ENCODE measurements at places on chromosomes 7 and 10. TPM values are rescaled to one million over a fixed set of nuclear protein-coding genes. Genes with fewer than 3 reads are reported as not detected.

HECW1 gene
- 12.5 TPM for polyA plus RNA-seq

C10orf90 gene
- 2.0 TPM for polyA plus RNA-seq

DNA sequence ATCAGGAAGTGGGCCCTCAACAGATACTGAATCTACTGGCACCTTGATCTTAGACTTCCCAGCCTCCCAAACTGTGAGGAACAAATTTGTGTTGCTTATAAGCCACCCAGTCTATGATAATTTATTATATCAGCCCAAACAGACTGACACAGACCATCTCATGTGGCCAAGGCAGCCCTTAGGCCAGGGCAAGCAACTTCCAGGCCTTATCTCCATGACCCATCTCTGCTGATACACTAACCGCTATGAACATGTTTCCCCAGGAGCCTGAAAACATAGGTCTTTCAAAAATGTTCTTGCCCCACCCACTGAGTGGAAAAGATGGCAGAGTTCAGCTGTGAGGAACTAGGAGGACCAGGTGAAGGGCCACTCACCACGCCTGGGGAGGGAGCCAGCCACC, 3.2 kb upstream of the BLOC1S2 start:
- no peak for DNase-seq

DNA sequence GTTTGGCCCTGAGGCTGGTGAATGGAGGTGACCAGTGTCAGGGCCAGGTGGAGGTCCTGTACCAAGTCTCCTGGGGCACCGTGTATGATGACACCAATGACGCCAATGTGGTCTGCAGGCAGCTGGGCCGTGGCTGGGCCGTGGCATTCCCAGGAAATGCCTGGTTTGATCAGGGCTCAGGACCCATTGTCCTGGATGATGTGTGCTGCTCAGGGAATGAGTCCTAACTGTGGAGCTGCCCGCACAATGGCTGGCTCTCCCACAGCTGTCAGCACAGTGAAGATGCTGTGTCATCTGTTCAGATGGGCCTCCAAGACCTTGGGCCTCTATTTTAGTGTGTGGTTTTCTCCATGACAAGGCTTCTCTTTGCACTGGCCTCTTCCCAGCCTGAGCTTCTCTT, 64.0 kb downstream of the DMBT1 start:
- no peak for DNase-seq

DNA sequence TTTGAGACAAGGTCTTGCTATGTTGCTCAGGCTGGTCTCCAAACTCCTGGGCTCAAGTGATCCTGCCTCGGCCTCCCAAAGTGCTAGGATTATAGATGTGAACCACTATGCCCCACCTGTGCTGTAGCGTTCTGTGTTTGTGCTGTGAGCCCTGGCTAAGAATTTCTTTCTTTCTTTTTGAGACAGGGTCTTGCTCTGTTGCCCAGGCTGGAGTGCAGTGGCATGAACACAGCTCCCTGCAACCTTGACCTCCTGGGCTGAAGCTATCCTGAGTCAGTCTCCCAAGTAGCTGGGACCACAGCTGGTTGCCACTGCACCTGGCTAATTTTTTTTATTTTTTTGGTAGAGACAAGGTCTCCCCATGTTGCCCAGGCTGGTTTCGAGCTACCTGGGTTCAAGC, 11.4 kb downstream of the TSPAN13 start:
- DNase-seq, result no peak

DNA sequence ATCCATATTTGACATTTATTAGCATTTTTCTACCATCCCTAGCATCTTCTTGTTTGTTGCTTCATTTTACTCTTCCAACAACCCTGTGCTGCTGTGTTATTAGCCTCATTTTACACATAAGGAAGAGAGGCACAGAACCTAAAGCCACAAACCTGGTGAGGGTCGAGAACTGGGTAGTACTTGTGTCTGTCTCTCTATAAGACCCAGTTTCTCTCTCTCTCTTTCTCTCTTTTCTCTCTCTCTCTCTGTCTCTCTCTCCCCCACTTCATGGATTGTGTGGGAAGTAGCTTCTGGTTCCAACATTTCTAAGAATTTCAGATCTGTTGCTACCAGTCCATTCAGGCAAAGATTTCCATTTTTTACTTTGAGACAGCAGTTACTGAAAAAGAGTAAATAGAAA, 1.4 kb upstream of the FRA10AC1 start:
- no peak for DNase-seq

DNA sequence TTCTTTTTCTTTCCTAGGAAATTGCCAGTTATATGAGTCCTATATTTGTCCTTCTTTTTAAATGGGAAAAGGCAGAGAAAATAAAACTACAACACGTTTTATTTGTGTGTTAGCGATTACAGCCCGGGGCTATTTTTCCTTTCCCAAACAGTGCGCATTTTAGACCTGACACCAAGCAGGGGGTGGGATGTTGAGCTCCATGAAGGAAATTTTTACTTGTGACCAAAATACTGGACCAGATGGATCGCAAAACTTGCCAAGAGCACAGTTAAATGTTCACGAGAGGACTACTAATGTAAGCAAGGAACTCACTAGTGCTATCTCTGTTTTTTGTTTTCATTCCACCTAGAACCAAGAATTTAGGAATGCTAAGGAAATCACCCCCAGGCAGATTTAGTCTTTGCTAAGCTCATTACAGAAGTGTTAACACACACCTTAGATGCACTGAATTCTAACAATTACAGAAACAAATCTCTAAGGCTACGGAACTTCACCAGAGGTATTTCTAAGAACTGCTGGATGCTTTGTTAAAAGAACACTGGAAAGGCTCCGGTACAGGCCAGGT, 114.8 kb downstream of the JAZF1 start:
- DNase-seq, result no peak

DNA sequence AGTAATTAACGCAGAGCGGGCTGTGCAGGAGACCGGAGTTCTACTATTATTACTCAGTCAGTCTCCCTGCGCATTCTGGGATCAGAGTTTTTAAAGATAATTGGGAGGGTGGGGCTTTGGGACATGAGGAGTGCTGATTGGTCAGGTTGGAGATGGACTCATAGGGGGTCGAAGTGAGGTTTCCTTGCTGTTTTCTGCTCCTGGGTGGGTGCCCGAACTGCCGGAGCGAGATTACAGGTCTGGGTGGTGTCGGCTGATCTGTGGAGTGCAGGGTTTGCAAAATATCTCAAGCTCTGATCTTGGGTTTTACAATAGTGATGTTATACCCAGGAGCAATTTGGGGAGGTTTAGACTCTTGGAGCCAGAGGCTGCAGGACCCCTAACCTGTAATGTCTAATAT, 3.9 kb upstream of the LRRC27 start:
- DNase-seq, result no peak

DNA sequence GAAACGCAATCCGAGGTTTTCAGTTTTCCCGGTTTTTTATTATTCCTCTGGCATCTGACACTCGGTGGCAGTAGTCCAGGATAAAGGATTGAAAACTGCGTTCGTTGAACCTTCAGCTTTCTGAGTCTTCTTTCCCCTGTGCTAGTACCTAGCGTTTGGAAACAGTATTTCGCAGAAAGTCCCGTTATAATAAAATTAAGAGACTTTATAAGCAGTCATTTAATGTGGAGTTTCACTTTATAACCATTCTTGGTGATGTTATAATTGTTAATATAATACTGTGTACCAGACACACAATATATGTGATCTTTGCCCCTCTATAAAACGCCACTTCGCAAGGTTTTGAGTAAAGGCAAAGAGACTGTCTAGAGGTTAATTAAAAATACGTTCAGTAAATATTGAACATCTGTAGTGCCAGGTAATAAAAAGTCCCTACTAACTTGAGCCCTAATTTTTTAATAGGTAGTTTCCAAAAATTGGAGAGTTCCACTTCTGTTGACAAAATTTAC, 874 bp downstream of the CISD1 start:
- no peak for DNase-seq

- no peak for DNase-seq
Observed at GRCh38 chr7:90191648-90192047, 19.9 kb upstream of the STEAP2 start.

All from A549 (cell line).